Keratinocyte (primary cell): ENCODE measurements at places on chromosomes 2 and 18.

- no peak for DNase-seq
Measured at GRCh38 chr2:23418461-23418911, 33.5 kb downstream of the KLHL29 start.

GRCh38 chr2:25897506-25897905 lies 19.2 kb upstream of the ASXL2 start:
- DNase-seq, result no peak

DNA sequence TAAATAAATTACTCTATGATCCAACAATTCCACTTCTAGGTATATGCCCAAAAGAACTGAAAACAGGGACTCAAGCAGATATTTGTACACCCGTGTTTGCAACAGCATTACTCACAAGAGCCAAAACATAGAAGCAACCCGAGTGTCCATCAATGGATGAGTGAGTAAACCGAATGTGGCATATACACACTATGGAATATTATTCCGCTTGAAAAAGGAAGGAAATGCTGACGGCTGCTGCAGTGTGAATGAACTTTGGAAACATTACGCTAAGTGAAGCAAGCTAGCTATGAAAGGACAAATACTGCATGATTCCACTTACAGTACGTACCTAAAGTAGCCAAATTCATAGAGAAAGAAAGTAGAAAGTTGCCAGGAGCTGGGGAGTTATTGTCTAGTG lies 32.2 kb downstream of the MREG start:
- no peak for DNase-seq

GRCh38 chr18:77062518-77063003 lies 70.0 kb downstream of the MBP start:
- no peak for DNase-seq

DNA sequence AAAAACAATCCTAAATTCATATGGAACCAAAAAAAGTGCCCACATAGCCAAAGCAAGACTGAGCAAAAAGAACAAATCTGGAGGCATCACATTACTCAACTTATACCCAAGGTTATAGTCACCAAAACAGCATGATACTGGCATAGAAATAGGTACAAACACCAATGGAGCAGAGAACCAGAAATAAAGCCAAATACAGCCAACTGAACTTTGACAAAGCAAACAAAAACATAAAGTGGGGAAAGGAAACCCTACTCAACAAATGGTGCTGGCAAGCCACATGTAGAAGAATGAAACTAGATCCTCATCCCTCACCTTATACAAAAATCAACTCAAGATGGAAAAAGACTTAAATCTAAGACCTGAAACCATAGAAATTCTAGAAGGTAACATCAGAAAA lies 40.5 kb downstream of the CRYGD start:
- DNase-seq, result no peak

DNA sequence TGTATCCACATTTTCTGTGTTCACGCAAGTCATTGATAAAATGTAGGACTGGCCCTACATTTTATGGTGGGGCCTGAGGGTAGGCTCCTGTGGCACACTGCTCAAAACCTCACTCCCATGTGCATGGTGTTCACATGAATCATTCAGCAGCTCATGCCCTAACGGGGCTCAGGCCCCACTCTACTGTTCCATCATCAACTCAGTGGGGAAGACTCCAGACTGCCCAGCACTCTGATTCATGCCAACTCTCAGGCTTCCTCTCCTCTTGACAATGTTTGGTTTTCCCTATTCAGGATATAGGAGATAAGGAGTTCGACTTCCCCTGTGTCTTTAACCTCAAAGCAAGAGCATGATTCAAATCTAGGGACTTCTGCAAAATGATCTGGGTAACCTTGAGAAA lies 92.0 kb upstream of the BOD1L2 start:
- DNase-seq, result no peak

DNA sequence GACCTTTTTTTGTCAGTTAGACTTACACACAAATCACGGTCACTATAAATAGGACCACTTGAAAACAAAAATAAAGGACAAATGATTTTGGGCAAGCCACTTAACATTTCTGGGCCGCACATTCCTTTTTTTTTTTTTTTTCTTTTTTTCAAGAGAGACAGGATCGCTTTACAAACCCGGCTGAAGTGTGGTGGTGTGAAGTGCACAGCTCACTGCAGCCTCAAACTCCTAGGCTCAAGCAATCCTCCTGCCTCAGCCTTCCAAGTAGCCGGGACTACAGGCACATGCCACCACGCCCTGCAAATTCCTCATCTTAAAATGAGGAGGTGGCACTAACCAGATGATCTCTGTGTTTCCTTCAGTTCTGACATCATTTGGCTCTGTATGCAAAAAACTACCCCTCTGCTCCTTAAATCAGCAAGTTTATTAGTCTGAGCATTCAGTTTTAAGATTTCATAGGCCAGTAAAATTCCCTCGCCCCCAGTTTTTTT lies 28.3 kb upstream of the MRO start:
- no peak for DNase-seq

GRCh38 chr18:55513161-55513560 lies 74.8 kb downstream of the TCF4 start:
- DNase-seq, result no peak

GRCh38 chr2:208101716-208102631 lies 22.4 kb downstream of the CRYGD start:
- no peak for DNase-seq

DNA sequence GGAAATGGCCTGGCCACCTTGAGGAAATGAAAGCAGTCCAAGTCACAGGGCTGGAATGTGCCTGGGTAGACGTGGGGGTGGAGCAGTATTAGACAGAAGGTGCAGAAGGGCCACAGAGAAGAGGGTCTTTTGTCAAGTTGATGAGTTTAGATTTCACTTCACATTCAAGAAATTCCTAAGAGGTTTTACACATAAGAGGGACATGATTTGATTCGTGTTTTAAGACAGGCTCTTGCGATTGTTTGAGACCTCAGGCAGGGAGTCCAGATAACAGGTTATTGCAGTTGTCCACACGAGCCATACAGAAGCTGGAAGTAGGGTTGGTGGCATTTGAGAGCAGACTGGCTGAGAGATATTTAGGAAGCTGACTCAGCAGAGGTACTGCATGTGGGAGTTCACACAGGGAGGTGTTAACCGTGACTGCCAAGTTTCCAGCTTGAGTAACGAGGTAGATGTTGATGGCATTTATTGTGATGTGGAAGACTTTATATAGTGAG lies 64.6 kb downstream of the NEB start:
- DNase-seq, result no peak

- no peak for DNase-seq
Measured at GRCh38 chr2:58032016-58032763, 14.4 kb upstream of the VRK2 start.

- DNase-seq, result no peak
Measured at GRCh38 chr2:39468579-39469451, 31.7 kb upstream of the MAP4K3 start.

DNA sequence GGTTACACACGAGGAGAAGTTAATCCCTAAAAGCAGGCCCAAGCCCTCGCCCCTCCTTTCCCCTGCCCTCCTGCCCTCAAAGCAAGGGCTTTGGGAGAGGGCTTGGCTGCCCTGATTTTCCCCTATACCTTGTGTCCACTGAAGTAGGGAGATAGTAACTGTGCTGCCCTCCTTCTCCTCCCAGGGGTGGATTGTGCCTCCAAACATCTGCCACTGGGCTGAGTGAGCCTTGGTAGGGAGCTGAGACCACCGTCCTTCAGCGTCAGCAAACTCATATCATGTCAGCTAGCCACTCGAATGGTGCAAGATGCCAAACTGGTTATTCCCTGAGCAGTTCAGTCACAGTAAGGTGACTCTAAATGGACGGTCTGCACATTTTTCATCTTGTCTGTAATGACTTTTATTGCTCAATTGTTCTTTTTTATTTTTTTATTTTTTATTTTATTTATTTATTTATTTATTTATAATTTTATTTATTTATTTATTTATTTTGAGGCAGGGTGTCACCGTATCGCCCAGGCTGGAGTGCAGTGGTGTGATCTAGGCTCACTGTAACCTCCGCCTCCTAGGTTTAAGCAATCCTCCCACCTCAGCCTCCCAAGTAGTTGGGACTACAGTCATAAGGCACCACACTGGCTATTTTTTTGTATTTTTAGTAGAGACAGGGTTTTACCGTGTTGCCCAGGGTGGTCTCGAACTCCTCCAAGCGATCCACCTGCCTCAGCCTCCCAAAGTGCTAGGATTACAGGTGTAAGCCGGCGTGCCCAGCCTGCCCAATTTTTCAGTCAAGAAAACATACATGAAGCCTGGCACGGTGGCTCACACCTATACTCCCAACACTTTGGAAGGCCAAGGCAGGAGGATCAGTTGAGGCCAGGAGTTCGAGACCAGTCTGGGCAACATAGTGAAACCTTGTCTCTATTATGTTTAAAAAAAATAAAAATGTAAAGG lies 8.7 kb downstream of the PCBP1 start:
- no peak for DNase-seq

- DNase-seq, result no peak
Measured at GRCh38 chr2:176852667-176853066, 359.9 kb upstream of the HNRNPA3 start.

DNA sequence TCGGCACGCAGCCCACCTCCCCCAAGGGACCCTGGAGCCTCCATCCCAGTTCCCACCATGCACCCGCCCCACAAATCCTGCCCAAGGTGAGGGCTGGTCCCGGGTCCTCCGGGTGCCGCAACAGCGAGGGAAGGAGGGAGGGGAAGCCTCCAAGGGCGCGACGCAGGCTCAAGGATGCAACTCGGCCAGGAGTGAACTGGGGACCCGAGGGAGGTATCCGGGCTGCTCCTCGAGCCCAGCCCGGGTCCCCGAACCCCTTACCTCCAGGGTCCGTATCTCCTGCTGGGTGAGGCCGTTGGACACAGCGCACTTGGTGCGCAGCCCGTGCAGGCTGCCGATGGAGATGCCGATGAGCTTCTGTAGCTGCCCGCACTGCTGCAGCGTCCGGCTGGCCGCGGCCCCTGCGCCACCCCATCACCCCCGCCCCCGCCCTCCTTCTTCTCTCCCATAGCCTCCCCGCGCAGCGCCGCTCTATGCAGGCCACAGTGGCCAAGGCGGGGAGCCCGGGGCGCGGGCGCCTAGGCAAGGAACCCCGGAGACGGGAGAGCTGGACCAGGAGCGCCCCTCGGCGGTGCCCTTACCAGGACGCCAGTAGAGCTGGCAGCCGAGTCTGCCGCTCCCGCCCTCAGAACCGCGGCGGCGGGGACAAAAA lies 124.1 kb downstream of the ANKRD30BL start:
- no peak for DNase-seq

DNA sequence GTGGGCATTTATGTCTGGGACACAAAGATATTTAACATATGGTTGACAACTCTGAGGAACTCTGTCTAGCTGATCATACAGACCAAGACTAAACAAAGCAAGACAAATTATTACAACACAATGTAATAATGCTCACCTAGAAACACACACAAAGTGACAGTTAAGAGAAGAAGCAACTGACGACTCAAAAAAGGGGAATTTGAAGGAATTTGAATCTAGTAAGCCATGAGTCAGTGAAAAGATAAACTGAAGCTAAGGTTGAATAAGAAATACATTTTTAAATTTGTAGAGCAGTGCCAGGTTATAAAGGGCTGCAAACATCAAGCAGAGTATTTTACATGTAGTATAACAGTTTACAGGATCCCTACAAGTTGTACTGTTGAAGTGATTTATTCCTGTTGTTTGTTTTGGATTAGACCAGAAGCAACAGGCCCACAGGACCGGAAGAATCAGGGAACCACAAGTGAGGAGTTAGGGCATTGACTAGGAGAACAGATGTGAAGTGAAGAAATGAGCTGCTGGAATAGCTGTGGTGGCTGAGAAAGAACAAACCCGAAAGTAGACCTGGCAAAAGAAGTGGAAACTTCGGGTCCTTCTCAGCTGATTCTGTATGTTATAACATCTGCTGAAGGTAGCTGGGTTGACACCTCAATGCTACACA lies 35.6 kb downstream of the IFIH1 start:
- DNase-seq, result no peak

DNA sequence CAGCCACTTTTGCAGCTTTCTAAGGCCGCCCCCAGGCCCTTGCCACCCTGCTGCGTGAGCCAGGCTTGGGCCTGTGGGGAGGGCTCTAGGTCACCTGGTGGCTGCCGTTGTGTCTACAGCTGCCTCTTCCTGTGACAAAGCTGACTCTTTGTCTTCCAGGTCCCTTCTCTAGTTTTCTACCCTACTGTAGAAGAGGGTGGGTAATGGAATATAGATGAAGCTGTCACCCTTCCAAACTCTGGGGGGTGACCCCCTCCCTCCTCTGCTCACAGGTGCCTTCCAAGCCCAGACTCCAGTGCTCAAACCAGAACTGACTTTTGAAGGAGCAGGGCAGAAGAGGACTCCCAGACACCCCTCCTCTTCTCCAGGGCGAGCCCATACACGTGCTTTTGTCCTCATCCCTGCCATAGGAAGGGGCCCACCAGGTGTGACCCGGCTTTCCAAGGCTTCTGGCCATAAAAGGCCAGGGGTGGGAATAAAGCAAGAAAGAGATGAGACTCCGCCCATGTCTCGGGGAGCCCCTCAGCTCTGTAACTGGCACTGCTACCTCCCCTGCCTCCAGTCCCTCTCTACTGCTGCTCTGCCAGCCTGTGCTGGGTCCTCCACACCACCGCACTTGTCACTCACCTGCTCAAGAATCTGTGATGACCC lies 17.9 kb upstream of the SDC1 start:
- DNase-seq, result no peak

DNA sequence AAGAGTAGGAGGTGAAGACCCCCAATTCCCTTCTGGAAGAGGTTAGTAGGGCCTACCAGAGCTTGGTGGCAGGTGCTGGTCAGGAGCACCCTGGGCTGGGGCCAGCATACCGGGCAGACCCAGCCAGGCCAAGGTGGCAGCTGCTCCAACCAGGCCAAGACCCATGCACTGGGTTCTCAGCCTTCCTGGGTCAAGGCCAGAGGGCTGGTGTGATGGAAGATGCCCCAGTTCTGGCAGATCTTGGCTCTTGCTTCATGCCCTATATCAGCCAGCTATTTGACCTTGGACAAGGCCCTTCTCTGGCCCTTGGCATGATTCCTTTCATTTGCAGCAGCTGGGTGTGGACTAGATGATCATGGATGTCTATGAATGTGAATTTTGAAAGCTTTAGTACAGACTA lies 57.7 kb downstream of the PRKCE start:
- no peak for DNase-seq

DNA sequence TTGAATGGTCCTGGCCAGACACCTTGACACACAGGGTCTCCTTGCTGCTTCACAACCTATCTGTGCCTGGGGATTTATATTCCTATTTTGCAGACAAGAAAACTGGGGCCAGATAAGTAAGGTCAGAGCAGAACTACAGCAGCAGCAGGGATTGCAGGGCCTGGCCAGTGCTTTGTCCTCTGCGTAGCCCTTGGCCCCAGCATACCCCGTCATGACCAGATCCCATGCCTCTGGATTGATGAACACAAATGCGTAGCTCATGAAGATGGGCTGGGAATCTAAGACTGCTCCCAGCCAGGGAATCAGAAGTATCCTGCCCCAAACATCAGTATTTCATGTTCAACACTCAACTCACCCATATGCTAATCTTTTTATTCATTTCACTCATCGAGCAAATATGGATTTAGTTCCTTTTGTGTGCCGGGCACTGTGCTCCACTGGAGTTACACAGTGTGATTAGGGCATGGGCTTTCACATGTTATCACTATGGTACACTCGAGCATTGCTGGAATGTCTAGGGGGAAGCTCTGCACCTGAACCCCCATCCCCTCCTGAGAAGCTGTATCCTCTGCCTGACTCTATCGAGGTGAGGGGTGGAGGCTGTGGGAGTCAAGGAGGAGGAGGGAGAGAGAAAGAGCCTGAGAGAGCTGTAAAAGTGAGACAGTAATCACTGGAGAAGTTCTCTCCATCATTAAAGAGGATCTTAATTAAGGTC lies 143.3 kb downstream of the CYP26B1 start:
- no peak for DNase-seq
